ENCODE measurements at places on chromosomes 12 and 14.

DNA sequence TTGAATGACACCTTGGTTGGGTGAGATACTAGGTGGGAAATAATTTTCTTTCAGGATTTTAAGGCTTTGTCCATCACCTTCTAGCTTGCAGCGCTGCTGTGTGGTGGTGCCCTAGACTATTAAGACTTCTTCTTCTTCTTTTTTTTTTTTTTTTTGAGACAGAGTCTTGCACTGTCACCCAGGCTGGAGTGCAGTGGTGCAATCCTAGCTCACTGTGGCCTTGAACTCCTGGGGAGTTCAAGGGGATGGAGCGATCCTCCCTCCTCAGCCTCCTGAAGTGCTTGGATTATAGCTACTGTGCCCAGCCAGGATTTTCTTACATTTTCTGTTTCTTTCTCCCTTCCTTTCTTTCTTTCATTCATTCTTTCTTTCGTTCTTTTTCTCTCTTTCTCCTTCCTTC lies 10.3 kb upstream of the MTA1 start:
- DNase-seq, result no peak

DNA sequence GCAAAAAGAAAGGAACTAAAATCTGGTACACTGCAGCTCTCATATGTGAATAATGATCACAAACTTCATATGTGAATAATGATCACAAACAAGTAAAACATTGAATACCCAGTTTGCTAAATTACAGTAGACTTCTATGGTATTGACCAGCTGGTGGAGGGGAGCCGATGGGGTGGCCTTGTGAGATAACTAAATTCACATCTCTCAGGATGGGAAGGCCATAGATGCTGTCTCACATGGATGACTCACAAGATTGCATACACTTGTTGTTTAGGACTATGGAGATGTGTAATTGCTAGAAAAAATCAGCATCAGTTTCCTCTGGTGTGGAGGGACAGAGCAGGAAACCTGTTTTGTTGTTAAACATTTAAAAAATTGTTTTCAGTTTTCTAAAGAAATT lies 49.2 kb downstream of the ACACB start:
- no peak for DNase-seq

DNA sequence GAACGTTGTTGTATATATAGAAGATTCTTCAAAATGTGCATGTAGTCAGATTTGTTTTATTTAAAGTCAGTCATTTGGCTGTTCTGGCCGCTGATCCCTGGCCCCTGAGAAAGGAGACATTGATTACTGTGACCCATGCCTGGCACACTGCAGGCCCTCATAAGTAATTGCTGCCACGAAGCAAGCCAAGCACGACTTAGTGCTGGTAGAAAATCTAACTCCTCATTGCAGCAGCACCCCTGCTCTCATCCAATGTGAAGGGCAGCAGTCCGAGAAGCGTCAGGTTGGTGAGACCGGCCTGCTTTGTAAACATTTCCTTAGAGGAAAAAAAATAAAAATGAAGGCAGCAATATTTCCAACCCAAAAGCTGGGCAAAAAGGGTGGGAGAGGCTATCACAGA lies 22.8 kb upstream of the TMTC2 start:
- no peak for DNase-seq

- DNase-seq, result no peak
These were observed 27.4 kb downstream of the SINHCAF start for GRCh38 chr12:31298515-31298910.

DNA sequence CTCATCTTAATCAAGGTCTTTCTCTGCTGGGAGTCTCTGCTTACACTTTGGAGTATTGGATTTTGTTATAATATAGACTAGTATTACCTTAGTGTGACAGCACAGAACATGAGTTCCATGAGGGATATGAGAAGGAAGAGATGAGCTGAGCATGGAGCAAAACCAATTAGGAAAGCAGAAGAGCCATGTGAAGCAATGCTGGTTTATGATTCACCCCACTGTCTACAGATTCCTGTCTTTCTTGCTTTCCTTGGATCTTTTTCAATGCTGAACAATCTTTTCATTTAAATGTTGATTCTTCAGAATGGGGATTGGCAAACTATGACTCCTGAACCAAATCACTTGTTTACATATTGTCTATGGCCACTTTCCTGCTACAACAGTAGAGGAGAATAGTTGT lies 70.4 kb upstream of the KITLG start:
- DNase-seq, result no peak

DNA sequence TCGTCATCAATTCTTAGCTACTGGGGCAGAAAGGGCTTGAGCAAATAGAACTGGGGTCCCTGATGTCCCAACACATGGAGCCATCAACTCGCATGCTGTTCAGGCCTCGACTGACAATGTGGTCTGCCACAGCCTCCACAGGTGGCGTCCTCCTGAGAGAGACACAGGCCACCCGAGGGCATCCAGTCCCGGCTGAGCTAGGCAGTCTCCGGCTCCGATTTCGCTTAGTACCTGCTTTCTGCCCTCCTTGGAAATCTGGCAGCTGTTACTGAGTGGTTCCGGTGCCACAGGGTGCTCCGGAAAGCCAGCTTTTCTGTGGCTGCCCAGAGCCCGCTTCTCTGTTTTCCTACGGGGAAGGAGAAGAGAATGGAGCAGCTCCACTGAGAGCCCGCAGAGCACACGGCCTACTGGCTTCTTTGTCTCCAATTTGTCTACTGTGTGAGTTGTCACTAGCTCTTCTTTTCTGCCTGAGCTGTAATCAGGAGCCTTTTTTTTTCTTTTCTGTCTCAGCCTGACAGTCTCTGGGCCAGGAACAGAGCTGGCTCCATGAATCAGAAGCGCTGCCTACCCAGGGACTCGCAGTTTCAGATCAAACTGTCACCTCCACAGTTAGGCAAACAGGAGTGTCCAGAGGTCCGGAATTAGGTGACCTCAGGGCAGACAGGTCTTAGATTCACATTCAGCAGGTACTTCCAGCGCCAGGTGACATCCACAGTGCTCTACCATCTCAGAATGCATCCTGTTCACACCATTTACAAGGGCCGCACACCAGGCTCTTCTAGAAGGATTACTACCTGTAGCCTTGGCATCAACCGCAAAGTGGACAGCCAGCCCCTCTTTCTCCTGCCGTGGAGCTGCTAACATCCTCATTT lies 73.3 kb downstream of the MOK start:
- DNase-seq, result no peak

DNA sequence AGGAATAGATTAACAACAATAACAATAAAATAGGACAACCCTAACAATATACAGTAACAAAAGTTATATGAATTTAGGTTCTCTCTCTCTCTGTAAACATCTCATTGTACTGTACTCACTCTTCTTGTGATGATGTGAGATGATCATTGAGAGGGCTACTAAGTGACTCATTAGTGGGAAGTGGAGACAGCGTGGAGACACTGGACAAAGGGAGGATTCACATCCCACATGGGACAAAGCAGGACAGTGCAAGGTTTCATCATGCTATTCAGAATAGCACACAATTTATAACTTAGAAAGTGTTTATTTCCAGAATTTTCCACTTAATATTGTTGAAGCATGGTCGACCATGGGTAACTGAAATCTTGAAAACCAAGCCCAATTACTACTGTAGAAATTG lies 26.0 kb upstream of the SPATA7 start:
- no peak for DNase-seq

GRCh38 chr12:11824736-11825135 lies 175.3 kb downstream of the ETV6 start:
- DNase-seq, result no peak

DNA sequence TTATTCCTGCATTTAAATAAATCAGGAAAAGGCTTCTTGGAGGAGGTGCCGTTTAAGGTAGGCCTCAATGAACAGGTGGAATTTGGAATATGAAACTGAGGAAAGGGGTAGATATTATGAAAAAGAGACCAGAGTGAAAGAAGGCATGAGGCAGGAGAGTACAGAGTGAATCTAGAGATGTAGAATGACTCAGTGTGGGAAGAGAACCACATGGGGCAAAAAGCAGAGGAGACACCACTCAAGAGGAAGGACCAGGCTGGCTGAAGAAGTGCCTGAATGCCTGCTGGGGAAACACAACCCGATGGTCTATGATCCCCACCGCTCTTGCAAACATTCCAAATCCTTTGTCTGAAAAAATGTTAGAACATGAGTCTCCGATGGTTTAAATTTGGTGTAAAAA lies 1134.1 kb downstream of the VRK1 start:
- DNase-seq, result no peak

- DNase-seq, result no peak
These were observed 90.1 kb downstream of the DRAM1 start for GRCh38 chr12:101967506-101967905.

- no peak for DNase-seq
These were observed 98.8 kb downstream of the DUSP6 start for GRCh38 chr12:89253488-89253887.

- DNase-seq, result no peak
These were observed 157.3 kb downstream of the BTG1 start for GRCh38 chr12:91988086-91988923.

DNA sequence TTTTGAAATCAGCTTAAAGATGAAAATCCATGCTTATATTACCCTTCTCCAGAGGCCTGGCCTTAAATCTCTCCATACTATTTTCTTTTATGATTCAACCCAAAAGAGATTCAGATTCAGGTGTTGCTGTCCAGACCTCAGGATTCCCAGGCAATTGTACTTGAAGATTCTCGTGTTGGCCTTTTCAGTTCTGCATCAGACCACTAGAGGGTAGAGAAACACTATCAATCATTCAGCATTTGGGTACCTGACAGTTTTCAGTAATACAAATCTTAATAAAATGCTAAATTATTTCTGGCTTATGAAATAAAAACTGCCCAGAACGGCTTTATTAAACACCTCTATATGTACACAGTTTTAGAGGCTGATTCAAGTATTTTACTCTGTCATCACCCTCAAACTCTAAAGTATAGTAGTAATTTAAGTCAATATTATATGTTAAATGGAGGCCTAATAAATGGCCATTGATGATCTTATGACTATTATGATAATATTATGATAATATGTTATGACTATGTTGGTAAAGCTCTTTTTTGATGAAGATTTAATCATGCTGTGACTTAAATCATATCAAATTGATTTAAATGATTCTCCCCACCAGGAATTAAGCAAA lies 301.1 kb downstream of the DUSP6 start:
- no peak for DNase-seq

DNA sequence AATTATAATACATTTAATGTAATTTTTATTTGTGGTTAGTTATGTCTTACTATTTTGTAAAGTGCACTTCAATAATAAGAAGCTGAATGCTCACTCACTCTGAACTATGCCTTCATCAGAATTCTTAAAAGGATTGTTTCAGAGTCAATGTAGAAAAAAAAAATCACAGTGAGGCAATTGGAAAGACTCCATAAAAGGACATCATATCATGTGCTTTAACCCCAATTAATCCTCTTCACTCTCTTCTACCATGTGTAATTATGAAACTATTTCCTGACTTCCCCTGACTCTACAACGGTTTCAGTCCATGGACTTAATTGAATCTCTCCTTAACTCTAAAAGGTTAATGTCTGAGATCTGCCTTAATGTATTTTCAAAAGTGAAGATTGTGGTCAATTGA lies 250.4 kb upstream of the ALG10 start:
- no peak for DNase-seq

DNA sequence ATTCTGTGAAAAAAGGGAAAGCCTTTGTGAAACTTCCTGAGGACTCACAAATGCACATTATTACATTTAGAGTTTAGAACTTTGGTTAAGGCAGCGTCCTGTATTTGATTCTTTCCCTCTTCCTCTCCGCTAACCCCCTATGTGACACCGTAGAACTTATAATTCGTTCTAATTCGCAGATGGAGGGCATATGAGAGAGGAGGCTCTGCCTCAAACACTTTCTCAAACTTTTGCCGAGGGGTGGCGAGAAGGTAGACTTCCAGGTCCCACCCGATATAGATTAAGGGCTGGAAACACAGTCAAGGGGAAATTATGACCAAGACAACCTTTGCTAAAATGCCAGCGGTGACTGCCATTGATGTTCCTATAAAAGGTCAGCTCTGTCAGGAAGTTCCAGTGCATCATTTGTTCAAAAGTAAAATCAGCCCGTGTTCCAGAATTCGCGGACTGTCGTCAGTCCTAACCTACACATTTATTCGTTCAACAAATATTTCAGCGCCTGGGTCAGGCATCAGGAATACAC lies 904 bp upstream of the PAPOLA start:
- no peak for DNase-seq

All from NCI-H524 treated with DMSO at 0.1 percent for 48 hours (cell line).